ENCODE measurements at places on chromosomes 7 and 10. TPM values are rescaled to one million over a fixed set of nuclear protein-coding genes. Genes with fewer than 3 reads are reported as not detected.

GRCh38 chr7:37577412-37577811 lies 106.2 kb upstream of the GPR141 start:
- no peak overlapping the region for H3K4me3 ChIP-seq
- no peaks in the 10 kb centered on the region for H3K4me1 ChIP-seq
- no peak for DNase-seq
- no peaks in the 10 kb centered on the region for H3K27me3 ChIP-seq
- no peak overlapping the region for H3K27ac ChIP-seq

GRCh38 chr10:89563311-89563710 lies 27.9 kb upstream of the SLC16A12 start:
- DNase-seq = no peak
- H3K4me1 ChIP-seq = peaks cover 5% of the 10 kb centered on the region
- peaks cover under 1% of the 10 kb centered on the region for H3K36me3 ChIP-seq
- no peak overlapping the region for H3K4me3 ChIP-seq
- H3K27me3 ChIP-seq = no peaks in the 10 kb centered on the region
- H3K27ac ChIP-seq = no peak overlapping the region

- H3K36me3 ChIP-seq = peaks cover 8% of the 10 kb centered on the region
- H3K27ac ChIP-seq = no peak overlapping the region
- 0 out of 2 replicates have a peak, but pooled peaks cover 3% of the 10 kb centered on the region for H3K4me1 ChIP-seq
- H3K27me3 ChIP-seq = no peaks in the 10 kb centered on the region
- H3K4me3 ChIP-seq = no peak overlapping the region
Observed at GRCh38 chr10:31618541-31619291, 299.7 kb downstream of the ZEB1 start.

The EPHA1 gene
- total RNA-seq = 109 TPM

The GPR26 gene
- 0.07 TPM for total RNA-seq

The TMEM139 gene
- total RNA-seq = 0.85 TPM

Data from H9 (cell line).